ENCODE measurements at places on chromosomes 5 and 9.

- DNase-seq, result no peak
These were observed 2.3 kb upstream of the TAS2R1 start for GRCh38 chr5:9632495-9632894.

DNA sequence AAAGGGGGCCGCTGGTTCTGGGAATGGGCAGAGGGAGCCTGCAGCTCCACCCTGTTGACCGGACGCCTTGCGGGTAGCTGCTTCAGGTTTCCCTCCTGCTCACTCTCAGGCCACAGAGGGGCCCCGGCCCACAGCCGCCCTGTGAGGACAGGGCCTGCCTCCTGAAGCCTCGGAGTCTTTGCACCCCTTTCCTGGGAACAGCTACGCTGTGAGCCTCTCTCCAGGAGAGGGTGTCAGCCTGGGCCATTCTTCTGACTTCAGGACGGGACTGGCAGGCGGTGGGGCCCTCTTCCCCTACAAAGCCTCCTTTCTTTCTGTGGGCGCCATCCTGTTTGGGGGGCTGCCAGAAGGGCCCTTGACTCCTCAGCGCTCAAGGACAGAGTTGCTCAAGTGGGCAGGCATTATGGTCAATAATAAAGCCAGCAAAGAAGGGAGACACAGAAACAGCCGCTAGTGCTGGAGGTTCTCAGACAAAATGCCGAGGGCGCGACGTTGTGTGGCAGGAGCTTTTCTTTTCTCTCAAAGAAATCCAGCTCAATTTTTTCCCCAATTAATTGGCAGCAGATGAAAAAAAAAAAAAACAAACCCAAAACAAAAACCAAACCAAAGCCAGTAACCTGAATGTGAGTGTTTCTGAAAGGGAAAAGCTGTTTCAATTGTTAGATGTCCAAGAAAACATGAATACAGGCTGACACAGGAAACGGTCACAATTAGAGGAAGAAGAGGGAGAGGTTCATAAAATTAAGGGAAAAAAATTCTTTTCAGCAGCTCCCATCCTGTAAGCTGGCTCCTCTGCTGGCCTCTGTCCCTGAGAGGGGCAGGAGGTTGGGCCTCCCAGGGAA lies 12.8 kb upstream of the SLC25A51 start:
- DNase-seq, result no peak

GRCh38 chr9:95017062-95017461 lies 290.6 kb downstream of the AOPEP start:
- DNase-seq, result no peak

DNA sequence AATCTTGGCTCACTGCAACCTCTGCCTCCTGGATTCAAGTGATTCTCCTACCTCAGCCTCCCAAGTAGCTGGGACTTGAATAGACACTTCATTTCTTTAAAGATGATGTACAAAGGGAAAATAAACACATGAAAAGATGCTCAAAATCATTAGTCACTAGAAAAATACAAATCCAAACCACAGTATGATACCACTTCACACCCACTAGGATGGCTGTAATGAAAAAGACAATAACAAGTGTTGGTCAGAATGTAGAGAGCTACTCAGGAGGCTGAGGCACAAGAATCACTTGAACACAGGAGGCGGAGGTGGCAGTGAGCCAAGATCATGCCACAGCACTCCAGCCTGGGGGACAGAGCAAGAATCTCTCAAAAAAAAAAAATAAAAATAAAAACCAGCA lies 13.0 kb downstream of the F2RL2 start:
- no peak for DNase-seq

DNA sequence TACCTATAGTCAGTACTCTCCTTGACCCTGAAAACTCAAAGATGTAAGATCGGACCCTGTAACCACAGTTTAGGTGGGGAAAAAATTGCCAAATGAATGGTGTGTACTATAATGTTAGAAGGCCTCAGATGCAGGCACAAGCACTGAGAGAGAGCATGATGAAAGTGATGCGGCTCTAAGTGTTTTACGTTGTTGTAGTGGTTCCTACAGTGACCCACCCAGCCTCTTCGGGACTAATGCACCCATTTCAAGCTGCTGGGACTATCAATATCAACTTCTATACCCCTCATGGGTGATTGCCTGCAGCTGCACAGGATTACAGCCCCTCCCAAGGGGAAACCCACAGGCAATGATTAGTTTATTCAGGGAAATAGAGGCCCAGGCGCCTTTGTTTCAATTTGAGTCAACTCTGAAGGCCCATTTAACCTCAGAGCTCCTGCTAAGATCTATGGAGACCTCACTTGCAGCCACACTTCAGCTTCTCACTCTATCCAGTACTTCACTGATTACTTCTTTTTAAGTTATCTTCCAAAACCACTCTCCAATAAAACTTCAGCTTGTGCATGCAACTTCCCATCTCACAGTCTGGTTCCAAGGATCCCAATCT lies 340.7 kb downstream of the NR2F1-AS1 start:
- no peak for DNase-seq

DNA sequence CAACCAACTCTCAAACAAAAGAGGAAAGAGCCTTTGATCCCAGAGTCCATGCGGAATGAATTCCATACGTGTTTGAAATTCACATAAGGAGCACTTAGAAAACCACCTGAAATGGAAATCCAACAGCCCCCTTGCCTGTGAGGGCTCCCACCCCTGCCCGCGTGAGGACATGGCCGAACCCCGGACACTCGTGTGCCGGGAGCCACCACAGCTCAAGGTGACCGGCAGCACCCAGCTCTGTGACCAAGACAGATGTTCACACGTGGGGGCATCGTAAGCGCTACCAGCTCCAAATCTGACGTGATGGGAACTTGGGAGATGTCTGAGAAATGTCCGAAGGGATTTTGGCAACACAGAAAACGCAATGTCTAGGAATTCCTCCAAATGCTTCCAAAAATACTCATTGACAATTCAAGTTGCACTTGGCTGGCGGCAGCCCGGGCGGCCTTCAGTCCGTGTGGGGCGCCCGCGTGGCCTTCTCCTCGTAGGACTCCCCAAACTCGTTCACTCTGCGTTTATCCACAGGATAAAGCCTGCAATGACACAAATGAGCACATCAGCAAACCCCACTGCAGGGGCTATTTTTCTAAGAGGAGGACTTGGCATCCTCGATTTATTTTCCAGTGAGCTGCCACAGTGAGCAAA lies 23.2 kb upstream of the TERT start:
- DNase-seq, result no peak

GRCh38 chr5:132414634-132415378 lies 45.3 kb downstream of the SLC22A5 start:
- DNase-seq, result no peak

GRCh38 chr5:169703813-169704212 lies 66.7 kb downstream of the DOCK2 start:
- DNase-seq, result no peak

- no peak for DNase-seq
These were observed 143.8 kb upstream of the CCDC152 start for GRCh38 chr5:42612750-42613366.

- DNase-seq, result no peak
These were observed 253.4 kb downstream of the ARHGAP26 start for GRCh38 chr5:143023411-143024096.

DNA sequence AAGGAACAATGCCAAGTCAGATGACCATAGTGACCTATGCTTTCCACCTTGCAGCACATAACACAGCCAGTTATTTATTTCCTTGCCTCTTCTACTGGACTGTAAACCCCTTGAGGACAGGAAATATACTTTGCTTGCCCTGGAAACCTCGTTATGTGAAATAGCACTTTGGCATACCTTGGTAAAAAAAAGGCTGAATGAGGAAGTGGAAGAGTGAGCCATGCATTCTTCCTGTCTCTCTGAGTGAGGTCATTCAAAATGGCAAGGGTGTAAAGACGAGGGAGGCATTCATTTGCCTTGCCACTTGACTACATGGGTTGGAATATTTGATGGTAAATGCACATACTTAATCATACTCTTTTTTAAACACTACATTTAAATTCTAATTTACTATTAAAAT lies 42.8 kb upstream of the SVEP1 start:
- no peak for DNase-seq

GRCh38 chr9:38301376-38302106 lies 91.0 kb upstream of the ALDH1B1 start:
- DNase-seq, result no peak

DNA sequence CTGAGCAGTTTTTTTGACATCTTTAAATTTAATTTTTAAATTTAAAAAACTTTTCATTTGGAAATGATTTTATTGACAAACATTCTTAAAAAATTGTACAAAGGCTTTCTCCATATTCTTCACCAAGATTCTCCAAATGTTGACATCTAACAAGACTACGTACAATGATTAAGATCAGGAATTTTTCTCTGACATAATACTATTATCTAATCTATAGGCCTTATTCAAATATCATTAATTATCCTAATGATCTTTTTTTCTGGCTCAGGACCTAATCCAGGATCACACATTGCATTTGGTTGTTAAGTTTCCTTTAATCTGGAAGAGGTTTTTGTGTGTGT lies 106.1 kb upstream of the OSMR start:
- DNase-seq, result no peak

Data from stimulated activated CD4-positive, alpha-beta T cell treated with anti-CD3 and anti-CD28 coated beads, Interleukin-4, amount 100 ng/mL, for 4 hours (primary cell).